ENCODE measurements at places on chromosomes 6 and 20.

DNA sequence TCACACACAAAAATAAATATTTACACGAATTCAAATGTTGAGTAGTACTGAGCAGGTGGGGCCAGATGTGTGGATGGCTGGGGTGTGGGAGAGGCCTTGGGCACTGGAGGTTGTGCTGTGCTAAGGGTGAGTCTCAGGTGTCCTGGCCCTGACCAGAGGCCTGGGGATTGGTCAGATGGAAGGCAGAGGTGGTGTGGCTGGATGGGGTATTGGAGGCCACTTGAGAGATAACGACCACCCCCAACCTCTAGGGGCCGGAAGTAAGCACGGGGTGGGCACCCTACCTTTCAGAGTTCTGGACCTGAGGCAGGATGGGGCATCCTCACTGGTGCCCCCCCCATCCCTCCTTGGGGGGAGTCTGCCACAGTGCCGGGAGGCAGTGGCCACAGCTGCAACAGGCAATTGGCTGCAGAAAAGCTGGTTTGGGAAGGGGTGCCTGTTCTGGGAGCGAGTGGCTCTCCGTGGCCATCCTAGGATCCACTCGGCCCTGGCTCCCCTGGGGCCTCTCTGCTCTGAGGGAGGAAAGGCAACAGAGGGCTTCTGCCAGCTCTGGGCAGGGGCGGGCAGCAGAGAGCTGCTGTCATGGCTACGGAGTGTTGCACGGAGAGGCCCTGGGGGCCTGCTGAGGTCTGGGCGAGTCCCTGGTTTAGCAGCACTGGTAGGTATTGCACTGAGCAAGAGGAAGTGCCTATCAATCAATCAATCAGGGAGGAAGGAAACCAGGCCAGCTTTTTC lies 87.6 kb downstream of the ASXL1 start:
- DNase-seq, result no peak

- DNase-seq, result no peak
Measured at GRCh38 chr20:23305098-23305497, 45.5 kb upstream of the NXT1 start.

GRCh38 chr6:13166916-13167315 lies 161.4 kb downstream of the TBC1D7 start:
- DNase-seq, result no peak

GRCh38 chr6:136435101-136435500 lies 115.1 kb downstream of the MAP7 start:
- no peak for DNase-seq

GRCh38 chr20:36644032-36644705 lies 1.8 kb downstream of the SLA2 start:
- no peak for DNase-seq

Data from left renal pelvis (tissue), 4 donors.